CD4-positive, alpha-beta T cell treated with Interleukin-21 for 1 hour (primary cell): ENCODE measurements at places on chromosomes 13 and 19.

DNA sequence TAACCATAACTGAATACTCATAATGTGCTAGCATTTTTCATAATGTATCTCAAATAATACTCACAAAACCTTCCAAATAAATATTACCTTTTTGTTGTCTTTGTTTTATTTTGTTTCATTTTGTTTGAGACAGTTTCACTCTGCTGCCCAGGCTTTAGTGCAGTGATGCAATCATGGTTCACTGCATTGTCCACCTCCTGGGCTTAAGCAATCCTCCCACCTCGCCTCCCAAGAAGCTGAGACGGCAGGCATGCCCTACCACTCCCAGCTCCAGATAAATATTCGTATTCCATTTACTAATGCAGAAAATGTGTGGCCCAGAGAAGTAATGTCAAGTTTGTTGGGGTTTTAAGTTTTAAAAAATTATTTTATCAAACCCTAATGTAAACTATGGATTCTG lies 739.1 kb downstream of the GPC5 start:
- no peak for DNase-seq

DNA sequence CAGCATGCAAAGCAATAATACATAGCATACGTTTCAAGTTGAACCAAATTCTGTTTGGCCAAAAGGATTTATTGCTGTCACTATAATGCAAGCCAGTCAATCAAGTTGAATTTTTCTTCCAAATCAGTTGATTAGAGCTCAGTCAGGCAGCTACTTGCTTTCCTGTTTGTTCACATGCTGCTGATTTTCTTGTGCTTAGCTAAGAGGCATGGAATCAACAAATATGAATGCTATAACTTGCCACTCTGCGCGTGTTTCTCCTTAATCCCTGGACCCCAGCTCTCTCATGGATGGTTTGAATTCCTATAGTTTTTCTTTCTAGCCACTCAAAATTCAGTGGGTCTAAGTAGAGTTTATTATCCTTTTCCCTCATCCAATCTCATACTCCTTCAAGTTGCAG lies 311.3 kb downstream of the KLF5 start:
- no peak for DNase-seq

- no peak for DNase-seq
Measured at GRCh38 chr13:45930177-45930576, 78.6 kb upstream of the SIAH3 start.

DNA sequence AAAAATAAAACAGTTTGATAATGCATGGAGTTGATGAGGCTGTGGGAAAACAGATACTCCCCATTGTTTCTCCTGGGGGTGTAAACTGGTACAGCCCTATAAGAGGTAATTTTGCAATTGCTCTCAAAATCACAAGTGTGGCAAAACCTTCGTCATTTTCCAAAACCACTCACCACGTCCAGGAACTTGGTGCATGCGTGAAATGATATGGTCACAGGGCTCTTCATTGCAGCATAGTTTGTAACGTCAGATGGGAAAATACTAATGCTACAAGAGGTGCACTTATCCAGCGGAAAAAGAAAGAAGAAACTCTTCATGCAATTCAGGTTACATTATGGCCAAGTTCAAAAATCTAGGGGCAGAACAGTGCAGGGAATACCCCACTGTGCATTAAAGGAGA lies 11.9 kb upstream of the PLAUR start:
- no peak for DNase-seq
